ENCODE measurements at places on chromosomes 6 and 20.

DNA sequence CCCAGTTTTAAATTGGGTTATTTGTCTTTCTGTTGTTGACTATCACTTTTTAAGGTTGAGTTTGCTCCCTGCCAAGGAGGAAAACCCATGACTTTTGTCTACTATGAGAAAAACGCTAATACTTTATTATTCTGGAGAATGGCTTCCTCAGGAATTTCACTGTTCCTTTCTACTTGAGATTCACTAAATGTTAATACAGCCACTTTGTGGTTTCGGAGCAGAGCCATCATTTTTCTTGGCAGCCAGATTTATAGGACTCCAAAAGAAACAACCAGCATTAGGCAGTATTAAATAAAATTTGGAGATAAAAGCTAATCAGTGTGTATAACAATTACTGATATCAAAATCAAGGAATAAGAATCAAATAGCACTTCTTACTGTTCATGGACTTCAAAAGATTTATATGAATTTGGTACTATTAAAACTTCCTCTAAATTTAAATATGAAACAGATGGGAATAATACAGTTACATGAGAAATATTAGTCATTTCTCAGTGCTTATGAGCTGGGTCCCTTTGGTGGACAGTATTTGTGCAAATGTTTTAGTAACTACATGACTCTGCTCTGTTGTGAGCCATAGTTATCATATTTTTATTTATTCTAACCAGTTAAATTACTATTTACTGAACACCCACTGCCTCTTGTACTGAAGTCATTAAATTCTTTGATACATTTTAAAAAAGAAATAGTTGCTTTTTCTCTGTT lies 64.1 kb upstream of the FBXO30 start:
- DNase-seq, result no peak

GRCh38 chr6:129875610-129876520 lies 14.8 kb upstream of the TMEM244 start:
- no peak for DNase-seq

- no peak for DNase-seq
Observed at GRCh38 chr6:150420926-150421325, 52.1 kb downstream of the IYD start.

DNA sequence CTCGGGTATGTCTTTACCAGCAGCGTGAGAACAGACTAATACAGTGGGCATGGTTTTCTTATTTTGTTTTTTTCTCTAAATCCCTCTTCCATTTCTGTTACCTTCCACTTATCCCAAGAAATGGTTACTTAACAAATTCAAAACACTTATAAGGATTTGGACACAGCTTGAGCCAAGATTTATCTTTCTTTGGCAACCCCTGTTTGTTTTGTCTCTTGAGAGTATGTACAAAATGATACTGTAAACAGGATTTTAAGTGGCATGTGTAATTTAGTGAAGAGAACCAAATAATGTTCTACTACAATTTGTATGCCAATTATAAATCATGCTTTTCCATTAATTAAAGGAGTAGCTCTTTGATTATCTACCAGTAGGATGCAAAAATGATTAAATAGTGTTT lies 51.4 kb downstream of the PPP1R14C start:
- no peak for DNase-seq

DNA sequence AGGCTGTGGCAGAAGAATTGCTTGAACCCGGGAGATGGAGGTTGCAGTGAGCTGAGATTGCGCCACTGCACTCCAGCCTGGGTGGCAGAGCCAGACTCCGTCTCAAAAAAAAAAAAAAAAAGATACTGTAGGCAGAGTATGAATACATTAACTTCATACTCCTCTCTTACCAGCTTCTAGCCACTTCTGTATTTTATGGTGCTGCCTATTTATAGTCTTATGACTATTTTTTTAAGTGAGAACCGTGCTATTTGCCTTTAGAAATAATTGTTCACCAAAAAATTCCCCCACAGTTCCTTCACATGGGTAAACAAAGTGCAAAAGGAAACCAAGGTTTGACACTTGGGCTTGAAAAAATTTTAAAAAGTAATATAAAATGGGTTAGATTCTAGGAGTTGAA lies 1.5 kb upstream of the SNRNP48 start:
- no peak for DNase-seq

- DNase-seq, result no peak
Observed at GRCh38 chr6:146833157-146833556, 234.4 kb downstream of the ADGB start.

- no peak for DNase-seq
Observed at GRCh38 chr6:12313992-12314589, 23.9 kb downstream of the EDN1 start.

GRCh38 chr6:22059126-22059525 lies 237.7 kb downstream of the PRL start:
- DNase-seq, result no peak

DNA sequence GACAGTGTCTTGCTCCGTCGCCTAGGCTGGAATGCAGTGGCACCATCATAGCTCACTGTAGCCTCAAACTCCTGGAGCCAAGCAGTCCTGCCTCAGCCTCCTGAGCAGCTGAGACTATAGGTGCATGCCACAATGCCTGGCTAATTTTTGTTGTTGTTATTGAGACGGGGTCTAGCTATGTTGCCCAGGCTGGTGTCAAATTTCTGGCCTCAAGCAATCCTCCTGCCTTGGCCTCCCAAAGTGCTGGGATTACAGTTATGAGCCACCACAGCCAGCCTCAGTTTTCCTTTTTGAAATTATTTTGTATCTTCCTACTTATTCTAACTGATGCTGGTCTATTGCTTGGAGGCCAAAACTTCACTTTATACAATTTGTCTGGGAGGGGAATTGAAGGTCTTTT lies 436.1 kb downstream of the UTRN start:
- no peak for DNase-seq

- peak; percentile 97 for DNase-seq
Observed at GRCh38 chr6:34196116-34196832, 40.4 kb upstream of the HMGA1 start.

GRCh38 chr6:115618256-115618655 lies 442.4 kb downstream of the FRK start:
- no peak for DNase-seq

DNA sequence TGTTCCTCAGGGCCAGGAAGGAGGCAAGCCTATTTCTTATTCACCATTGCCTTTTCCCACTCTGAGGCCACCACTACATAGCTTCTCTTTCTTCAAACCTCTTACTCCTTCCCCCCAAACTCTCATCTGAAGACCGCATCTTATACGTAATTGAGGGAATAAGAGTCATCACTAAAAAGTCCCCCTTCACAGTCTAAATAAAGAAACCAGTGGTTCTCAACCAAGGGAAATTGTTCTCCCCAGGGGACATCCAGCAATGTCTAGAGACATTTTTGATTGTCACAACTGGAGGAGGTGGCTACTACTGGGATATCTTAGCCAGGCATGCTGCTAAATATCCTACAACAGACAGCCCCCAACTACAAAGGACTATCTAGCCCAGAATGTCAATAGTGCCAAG lies 327.6 kb upstream of the CNR1 start:
- DNase-seq, result no peak

- DNase-seq, result no peak
Observed at GRCh38 chr20:38640521-38640920, 38.9 kb downstream of the ARHGAP40 start.

GRCh38 chr20:14142171-14142570 lies 146.9 kb downstream of the MACROD2 start:
- no peak for DNase-seq

- DNase-seq, result no peak
Observed at GRCh38 chr6:108253241-108253640, 7.6 kb downstream of the SNX3 start.

GRCh38 chr6:64988148-64988547 lies 718.9 kb downstream of the EYS start:
- DNase-seq, result no peak

DNA sequence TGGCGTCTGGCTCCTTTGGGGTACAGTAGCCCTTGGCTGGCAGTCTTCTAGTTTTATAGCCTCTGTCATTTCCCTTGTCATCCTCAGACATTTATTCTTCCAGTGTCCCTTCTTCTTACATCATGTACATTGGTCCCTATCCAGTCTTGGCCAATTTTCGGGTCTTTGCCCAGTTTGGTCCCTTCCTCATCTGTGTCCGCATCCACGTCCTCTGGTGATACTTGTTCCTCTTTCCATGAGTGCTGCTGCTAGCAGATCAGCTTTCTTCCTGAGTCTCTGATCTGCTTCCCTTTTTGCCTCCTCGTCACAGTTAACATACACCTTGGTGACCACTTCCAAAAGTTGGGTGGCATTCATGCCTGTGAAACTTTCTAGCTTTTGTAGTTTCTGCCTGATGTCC lies 86.2 kb upstream of the GPR6 start:
- no peak for DNase-seq

- DNase-seq, result no peak
Observed at GRCh38 chr6:151719070-151719469, 88.4 kb upstream of the ESR1 start.

GRCh38 chr6:14673201-14673600 lies 555.6 kb downstream of the CD83 start:
- no peak for DNase-seq

DNA sequence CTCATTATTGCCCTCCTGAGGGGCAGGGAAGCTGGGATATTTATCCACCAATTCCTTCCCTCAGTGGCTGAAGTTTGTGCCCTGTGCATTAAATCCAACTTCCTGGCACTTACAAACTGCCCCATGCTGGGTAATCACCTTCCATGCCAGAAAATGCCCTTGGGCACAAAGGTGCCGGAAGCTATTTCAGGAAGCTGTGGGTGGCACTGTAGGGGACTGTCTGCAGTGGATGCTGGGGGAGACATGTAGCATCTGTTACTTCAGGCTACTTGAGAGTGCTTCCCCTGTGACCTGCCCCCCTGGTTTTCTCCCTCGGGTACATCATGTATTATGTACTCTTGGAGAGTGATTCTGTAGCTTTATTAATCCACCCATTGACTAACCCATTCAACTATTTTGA lies 24.7 kb upstream of the RALGAPA2 start:
- DNase-seq, result no peak

GRCh38 chr20:46509523-46509922 lies 3.8 kb downstream of the ZNF334 start:
- DNase-seq, result no peak

DNA sequence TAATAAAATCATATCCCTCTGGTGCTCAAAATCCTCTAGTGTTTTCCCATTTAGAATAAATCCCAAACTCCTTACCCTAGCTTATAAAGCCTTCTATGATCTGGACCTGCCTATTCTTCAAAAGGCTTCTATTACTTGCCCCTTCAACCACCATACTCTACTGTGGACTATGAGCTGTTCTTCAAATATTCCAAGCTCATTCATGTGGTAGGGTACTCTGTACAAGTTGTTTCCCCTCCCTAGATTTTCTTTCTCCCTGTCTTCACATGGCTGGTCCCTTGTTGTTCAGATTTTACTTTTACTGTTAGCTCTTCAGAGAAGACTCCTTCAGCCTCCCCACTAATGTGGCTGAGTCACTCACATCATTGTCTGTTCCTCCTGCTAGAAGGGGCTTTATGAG lies 193.2 kb downstream of the OGFRL1 start:
- DNase-seq, result no peak

DNA sequence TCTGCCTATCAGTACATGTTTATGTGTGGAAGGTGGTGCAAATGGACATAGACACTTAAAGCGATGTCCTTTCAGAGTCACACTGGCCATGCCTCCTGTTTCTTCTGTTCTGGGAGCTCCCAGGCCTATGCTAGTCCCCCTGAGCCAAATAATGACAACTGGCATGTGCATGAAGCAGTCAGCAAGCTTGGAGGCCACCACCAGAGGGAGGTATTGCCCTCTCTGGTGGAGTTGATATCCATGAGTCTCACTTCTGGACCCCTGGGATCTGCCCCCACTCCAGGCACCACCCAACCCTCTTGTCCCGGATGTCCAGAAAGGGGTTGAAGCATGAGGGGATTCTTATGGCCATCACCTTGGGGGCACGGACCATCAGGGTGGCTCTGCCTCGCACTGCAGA lies 172.2 kb downstream of the AIG1 start:
- peak; percentile 25 for DNase-seq

GRCh38 chr6:3764516-3765335 lies 13.2 kb upstream of the PXDC1 start:
- no peak for DNase-seq

- DNase-seq, result no peak
Observed at GRCh38 chr6:14349507-14349906, 231.9 kb downstream of the CD83 start.

- no peak for DNase-seq
Observed at GRCh38 chr20:13231031-13231752, 10.1 kb downstream of the ISM1 start.

GRCh38 chr20:1949347-1950100 lies 44.3 kb downstream of the PDYN start:
- DNase-seq, result no peak

- no peak for DNase-seq
Observed at GRCh38 chr6:108801366-108801765, 46.9 kb upstream of the ARMC2 start.

GRCh38 chr6:74610352-74610751 lies 595.5 kb downstream of the COL12A1 start:
- DNase-seq, result no peak

DNA sequence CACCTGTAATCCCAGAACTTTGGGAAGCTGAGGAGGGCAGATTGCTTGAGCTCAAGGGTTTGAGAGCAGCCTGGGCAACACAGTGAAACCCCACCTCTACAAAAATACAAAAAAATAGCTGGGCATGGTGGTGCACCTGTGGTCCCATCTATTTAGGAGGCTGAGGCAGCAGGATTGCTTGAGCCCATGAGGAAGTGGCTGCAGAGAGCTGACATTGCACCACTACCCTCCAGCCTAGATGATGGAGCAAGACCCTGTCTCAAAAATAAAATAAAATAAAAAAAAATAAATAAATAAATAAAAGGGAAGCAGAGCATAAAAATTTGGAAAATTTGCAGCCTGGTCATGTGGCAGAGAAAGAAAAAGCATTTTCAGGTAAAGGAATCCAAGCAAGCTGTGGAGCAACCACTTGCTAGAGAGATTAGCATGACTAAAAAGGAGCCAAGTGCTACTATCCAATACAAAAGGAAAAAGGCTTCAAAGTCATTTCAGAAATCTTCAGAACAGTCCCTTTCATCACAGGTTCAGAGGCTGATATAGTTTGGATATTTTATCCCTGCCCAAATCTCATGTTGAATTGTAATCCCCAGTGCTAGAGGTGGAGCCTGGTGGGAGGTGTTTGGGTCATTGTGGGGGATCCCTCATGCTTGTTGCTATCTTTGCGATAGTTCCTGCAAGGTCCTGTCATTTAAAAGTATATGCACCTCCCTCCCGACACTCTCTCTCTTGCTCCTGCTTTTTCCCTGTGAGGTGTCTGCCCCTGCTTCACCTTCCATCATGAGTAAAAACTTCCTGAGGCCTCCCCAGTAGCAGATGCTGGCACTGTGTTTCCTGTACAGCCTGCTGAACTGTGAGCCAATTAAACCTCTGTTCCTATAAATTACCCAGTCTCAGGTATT lies 11.2 kb upstream of the TTK start:
- DNase-seq, result no peak

Data from stimulated activated effector memory CD8-positive, alpha-beta T cell treated with anti-CD3 and anti-CD28 coated beads, Interleukin-12 subunit alpha, Interleukin-12 subunit beta, amount 100 ng/mL, for 72 hours (primary cell).